ENCODE measurements at places on chromosomes 6 and 20.

GRCh38 chr6:4906293-4907276 is 97.3 kb downstream of the RPP40 start:
- no peak for DNase-seq

DNA sequence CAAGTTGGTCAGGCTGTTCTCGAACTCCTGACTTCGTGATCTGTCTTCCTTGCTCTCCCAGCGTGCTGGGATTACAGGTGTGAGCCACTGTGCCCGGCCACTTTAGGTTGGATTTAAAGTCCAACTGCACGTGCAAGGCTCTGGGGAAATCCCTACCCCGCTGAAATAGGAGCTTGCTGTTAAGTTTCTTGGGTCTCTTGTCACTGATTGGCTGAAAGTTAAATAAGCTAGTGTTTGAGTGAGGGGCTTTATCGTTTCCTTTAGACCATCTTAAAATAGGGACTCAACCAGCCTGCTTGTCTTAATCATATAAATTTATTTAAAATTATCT is 11.1 kb upstream of the SERINC1 start:
- DNase-seq, result no peak

- DNase-seq, result no peak
These were observed 2.3 kb upstream of the STMND1 start for GRCh38 chr6:17099401-17100059.

- peak; percentile 59 for DNase-seq
These were observed 771 bp downstream of the ARFRP1 start for GRCh38 chr20:63706852-63707557.

GRCh38 chr20:10469056-10469455 is 34.0 kb downstream of the SLX4IP start:
- no peak for DNase-seq

DNA sequence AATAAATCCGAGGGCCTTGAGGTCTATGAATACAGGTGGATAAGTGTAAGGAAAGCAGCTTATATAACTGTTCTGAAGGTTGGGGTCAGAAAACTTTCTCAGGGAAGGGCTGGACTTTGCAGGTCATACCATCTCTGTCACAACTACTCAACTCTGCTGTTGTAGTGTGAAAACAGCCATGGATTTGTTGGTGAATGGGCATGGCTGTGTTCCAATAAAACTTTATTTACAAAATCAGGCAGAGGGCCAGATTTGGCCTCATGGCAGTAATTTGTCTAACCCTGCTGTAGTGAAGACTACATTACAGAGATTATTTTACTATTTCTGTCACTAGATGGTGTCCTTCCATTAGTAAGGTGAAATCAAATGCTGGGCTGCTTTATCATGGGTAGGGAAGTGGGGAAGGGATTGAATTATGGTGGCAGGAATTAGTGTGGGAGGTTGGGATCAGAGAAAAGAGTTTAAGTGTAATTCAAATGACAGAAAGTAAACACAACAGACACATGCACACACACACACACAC is 409.6 kb upstream of the CHD6 start:
- no peak for DNase-seq

DNA sequence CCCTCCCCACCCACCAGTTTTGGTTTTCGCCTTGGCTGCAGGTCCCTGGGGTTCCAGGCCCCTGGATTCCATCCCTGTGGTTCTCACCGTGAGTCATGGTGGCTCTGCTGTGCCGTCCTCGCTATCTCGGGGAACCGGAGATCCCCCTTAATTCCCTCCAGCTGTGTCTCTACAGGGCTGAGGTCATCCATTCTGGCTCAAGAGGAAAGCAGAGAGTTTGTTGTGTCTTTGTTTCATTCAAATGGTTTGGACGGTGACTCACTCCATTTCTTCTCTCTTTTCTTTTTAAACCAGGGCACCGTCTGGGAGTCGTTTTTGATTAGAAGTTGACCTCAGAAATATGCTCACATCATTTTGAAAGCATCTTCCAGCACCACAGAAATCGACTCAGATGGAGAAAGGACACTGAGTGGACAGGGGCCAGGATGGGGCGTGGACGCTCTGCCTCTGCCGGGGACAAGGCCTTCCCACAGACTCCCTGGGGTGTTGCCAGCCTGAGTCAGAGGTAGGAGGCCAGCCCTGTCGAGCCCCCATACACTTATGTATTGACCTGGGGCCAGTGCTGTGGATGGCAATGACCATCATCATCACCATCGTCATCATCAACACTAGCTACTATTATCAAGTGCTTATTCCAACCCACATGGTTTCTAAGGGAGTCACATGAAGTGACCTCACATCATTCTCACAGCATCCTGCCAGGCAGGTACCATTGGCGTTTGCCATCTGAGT is 176.2 kb downstream of the NFATC2 start:
- no peak for DNase-seq

DNA sequence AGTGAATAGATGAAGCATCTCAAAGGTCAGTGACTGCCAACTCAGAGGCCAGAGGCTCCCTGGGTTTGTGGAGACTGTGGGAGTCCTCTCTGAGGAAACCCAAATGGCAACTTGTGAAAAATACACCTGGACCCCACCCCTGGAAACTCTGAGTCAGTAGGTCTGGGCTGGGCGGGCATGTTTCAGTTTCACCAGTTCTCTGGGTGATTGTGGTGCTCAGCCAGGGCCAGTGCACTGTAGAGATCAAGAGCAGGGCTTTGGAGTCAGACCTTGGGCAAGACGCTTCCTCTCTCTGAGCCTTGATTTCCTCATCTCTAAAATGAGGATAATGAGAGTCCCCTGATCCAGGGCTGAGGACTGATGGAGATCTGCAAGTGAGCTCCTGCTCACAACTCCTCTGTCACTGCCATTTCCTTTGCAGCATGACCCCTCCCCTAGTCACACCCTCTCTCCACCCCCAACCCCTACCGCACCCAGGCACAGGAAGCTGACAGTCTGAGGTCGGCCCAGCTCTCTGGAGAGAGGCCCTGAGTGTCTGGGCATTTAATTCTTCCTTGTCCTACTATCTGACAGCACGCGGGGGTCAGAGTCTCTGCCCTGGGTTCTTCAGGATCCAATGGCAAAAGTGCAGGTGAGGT is 5.1 kb downstream of the DEF6 start:
- peak; percentile 81 for DNase-seq

- DNase-seq, result no peak
These were observed 265.9 kb downstream of the DLL1 start for GRCh38 chr6:170024940-170025339.

- no peak for DNase-seq
These were observed 69.2 kb downstream of the ATG5 start for GRCh38 chr6:106256201-106256968.

GRCh38 chr20:35116258-35116657 is 23.7 kb upstream of the TRPC4AP start:
- no peak for DNase-seq

Measured in activated T-cell treated with anti-CD3 and anti-CD28 coated beads for 4 hours (primary cell).